ENCODE measurements at places on chromosomes 3 and 15.

- DNase-seq = no peak
Measured at GRCh38 chr3:62057339-62058047, 315.9 kb downstream of the FEZF2 start.

DNA sequence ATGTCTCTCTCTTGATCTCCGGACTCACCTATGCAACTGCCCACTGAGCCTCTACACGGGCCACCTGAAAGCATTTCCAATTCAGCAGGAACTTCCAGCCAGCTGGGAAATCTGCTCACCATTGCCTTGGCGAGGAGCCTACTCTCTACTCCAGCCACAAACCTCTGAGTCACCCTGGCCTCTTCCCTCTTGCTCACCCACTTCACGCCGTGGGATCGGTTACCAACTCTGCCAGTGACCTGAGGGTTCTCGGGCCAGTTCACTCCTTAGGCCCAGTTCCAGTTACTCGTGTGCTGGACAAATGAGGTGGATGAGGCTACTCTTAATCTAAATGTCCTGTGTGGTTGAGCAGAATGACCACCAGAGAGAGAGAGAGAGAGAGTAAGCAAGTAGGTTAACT, 70.1 kb downstream of the CEMIP start:
- peak; percentile 70 for DNase-seq

DNA sequence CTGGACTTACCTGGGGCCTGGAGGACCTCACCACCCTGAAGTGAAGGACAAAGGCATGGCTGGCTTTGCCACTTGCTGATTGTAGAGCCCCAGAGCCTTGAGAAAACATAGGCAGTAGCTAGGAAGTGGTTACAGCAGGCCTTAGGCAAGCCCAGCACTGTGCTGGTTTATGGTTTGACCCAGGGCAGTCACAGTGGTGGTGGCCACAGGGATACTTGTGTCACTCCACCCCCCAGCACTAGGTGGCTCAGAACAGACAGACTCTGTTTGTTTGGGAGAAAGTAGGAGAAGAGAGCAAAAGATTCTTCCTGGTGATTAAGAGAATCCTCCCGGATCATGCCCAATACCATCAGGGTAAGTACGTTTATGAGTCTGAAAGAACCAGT, 13.2 kb upstream of the COL8A1 start:
- DNase-seq = no peak

DNA sequence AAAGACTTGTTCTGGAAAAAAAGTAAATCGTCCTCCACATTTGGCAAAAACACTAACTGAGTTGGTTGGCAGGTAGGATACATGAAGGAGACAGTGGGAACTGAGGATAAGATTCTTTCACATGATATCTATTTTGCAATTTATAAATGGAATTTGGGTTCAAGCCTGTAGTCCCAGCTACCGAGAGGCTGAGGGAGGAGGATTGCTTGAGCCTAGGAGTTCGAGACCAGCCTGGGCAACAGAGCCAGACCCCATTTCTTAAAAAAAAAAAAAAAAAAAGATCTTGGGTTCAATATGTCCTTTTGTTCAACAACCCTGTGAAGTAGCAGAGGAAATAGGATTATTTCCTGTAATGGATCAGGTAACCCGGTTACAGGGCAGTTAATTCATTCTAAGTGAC, 35.7 kb upstream of the CFAP161 start:
- DNase-seq = no peak

- DNase-seq = no peak
Measured at GRCh38 chr15:77228828-77229227, 157.9 kb upstream of the TSPAN3 start.

DNA sequence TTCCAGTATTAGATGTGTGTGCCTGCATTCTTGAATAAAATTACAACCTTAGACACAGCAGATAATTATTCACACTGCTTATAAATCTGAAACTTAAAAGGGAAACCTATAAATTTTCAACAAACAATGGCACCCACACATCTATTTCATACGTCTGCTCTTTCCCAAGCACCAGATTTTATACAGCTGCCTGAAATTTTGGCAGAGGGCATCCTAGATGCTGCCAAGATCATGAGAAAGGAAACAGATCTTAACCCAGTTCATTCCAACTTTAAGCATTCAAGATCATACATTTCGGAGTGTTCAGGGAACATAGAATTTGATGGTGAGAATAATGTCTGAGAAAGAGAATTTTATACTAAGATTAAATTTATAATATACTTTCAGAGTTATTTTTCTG, 53.1 kb downstream of the CLDN1 start:
- DNase-seq = no peak

DNA sequence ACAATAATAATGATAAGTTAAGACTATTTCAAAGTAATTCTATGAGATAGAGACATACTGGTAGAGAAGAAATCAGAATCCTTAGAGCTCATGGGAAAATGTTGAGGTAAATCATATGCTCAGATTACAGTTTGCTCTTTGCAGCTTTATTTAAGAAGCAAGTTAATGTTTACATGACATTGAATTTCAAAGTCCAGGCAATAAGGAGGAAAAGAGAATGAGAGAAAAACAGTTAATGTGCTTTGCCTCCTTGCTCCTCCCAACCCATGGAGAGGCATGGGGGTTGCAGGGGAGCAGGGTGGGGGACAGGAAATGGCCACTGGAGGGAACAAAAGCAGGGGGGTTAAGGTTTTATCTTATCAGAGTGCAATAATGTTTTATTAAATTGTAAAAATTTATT, 42.2 kb upstream of the ZBTB38 start:
- no peak for DNase-seq

GRCh38 chr3:134423153-134423552, 48.9 kb upstream of the AMOTL2 start:
- DNase-seq = no peak

- no peak for DNase-seq
Measured at GRCh38 chr3:49668861-49669260, 5.3 kb upstream of the APEH start.

- no peak for DNase-seq
Measured at GRCh38 chr15:85164841-85165466, 183.3 kb downstream of the PDE8A start.

GRCh38 chr15:48546296-48546695, 99.2 kb downstream of the FBN1 start:
- no peak for DNase-seq

GRCh38 chr15:57235873-57236272, 140.4 kb upstream of the CGNL1 start:
- DNase-seq = no peak

DNA sequence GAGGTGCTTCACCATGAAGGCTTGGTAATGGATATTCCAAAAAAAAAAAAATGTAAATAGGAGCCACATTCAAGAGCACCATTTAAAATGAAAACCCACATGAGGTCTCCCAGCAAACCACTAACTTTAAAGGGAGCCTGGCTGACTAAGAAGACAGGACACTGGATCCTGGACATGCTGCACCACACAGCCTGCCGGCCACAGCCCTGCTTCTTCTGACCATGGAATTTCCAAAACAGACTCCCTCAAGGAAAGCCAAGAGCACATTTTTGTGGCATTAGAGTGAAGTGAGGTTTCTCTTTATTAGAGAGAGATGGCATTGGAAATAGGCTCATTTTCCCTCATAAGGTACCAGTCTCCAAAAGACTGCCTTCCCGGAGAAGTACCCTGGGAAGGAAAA, 113.9 kb downstream of the RORA start:
- DNase-seq = no peak

DNA sequence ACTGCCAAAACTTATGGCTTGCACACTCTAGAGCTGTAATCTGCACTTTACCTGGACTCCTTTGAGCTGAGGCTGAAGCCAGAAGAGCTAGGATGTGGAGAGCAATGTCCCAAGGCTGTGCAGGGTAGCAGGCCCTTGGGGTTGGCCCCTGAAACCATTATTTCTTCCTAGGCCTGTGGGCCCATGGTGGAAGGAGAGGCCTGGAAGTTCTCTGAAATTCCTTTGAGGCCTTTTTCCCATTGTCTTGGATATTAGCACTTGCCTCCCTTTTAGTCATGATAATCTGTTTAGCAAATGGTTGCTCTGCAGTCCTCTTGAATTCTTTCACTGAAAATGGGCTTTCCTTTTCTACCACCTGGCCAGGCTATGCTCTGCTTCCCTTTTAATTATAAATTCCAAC, 102.0 kb upstream of the SGO1 start:
- no peak for DNase-seq

DNA sequence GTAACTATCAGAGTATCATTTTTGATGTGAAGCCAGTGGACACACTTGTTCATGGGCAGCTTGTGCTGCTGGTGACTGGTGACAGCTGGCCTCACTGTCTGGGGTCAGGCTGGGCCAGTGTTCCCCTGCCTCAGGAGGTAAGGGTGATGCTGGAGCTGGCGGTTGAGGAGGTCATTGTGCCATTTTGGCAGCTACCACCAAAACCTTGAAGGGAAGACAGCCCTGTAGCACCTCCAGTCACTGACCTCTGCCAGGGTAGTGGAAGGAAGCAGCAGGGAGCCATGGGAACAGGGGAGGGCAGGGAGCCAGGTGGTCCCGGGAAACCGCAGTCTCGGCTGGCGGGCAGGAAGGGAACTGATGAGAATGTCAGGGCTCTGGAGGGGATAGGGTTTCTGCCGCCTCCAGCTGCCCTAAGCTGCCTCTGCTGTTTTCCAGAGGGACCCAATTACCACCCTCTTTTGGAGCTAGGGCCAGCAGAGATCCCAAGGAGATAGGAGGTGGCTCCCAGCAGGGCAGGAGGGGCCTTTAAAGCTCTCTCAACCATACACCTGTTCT, 24.8 kb downstream of the FOXL2NB start:
- no peak for DNase-seq

GRCh38 chr15:70344666-70345065, 246.9 kb upstream of the TLE3 start:
- DNase-seq = no peak

GRCh38 chr3:10303105-10303504, 10.4 kb upstream of the GHRL start:
- DNase-seq = no peak

- DNase-seq = no peak
Measured at GRCh38 chr3:21372316-21372715, 378.7 kb downstream of the ZNF385D start.

- DNase-seq = no peak
Measured at GRCh38 chr3:51710631-51711351, 3.9 kb downstream of the GRM2 start.

- DNase-seq = no peak
Measured at GRCh38 chr3:29597376-29598008, 316.6 kb downstream of the RBMS3 start.

DNA sequence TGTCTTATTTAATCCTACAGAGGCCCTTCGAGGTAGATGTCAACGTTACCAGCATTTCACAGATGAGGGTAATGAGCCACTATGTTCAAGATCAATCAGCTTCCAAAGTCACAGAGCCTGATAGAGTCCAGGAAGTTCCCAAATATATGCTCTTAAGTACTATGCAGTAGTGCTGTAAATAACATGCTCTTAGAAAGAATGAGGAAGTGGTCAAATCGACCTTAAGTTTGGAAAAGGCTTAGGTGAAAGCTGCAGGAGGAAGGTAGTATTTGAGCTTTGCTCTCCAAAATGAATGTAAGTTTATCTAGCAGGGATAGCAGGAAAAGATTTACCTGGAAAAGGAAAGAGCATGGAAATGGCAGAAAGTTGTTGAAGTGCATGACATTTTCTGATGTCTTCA, 234.0 kb downstream of the RBMS3 start:
- DNase-seq = no peak

DNA sequence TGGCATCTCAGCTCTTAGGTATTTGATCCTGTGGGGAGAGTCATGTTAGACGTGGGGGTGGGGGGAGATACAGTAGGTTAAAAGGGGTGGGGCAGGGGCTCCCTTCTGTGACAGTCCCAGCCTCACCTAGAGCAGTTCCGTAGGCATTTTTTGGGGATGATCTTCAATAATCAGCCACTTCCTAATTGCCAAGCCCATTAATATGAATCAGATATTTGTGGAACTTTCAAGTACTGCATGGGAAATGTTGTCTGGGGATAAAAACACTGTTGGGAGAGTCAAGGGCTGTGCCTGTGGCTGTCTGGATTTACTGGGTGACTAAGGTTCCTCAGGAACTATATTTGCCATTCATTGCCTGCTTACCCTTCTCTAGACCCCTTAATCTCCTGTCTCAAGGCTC, 9.5 kb downstream of the C3orf52 start:
- DNase-seq = no peak

- DNase-seq = no peak
Measured at GRCh38 chr3:12307136-12307535, 18.3 kb downstream of the PPARG start.

- DNase-seq = peak; percentile 79
Measured at GRCh38 chr3:57959423-57960173, 48.6 kb upstream of the FLNB start.

DNA sequence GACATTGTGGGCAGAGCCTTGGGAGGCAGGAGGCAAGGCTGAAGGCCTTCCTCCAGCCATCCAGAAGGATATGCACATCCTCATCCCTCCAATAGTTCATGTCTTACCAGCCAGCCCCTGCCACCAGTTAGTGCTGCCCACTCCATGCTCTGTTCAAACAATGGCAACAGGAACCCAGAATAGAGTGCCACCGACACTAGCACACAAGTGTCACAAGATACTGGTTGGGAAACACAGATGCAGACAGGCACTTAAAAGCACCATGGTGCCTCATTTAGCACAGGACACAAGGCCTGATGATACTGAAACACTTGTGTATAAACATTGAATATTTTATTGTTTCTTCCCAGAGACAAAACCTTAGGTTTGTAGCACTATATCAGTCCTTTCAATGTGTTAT, 56.5 kb upstream of the MYO5C start:
- DNase-seq = no peak

DNA sequence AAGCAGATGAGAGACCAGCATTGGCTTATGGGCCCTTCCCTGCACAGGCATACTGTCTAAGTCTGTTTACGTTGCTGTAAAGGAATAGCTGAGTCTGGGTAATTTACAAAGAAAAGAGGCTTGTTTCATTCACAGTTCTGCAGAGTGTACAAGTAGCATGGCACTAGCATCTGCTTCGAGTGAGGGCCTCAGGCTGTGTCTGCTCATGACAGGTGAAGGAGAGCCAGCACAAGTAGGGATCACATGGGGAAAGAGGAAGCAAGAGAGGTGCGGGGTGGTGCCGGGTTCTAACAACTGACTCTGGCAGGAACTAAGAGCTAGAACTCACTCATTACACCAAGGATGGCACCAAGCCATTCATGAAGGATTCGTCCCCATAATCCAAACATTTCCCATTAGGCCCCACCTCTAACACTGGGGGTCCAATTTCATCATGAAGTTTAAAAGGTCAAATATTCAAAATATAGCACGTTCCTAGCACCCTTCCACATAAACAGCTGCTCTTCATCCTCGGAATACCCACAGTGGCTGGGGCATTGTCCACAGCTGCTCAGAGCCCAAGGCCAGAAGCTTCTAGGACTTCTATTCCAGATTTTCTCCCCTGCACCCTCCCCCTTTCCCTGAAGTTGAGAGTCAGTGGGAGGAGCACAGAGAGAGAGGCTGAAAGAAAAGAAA, 5.6 kb downstream of the RTP3 start:
- DNase-seq = no peak

DNA sequence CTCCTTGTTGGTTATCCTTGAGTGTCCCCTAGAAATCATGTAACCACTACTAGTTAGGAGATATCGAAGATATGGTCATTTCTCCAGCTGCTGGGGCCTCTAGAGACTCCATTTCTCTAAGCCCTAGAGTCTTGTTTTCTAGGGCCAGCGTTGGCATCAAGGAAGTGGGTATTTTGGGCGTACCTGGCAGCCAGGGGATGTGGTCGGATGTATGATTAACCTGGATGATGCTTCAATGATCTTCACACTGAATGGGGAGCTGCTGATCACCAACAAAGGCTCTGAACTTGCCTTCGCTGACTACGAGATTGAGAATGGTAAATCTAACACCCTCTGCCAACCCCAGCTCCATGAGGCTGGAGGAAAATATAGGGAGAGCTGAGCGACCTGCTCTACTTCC, 325.5 kb downstream of the RYR3 start:
- DNase-seq = no peak

GRCh38 chr3:4398941-4399245, 68.2 kb downstream of the SUMF1 start:
- DNase-seq = no peak
